ENCODE measurements at places on chromosomes 13 and 19. TPM values are rescaled to one million over a fixed set of nuclear protein-coding genes. Genes with fewer than 3 reads are reported as not detected.

DNA sequence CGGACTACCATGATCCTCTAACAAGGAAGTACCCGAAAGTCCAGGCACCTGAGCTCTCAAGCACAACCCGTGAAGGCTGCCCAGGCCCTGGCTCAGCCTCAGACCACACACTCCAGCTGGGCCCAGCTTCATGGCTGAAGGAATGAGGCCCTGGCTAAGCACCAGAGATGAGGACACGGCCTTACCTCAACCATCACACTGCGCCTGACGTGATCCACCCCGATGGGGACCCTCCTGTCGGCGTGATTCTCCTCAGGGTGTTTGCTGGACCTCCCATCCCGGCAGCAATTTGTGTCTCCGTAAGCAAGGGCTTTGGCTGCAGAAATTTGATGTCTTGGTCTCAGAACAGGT lies 56.5 kb downstream of the F2RL3 start:
- no peak for DNase-seq
- no peak overlapping the region for H3K4me3 ChIP-seq
- no peaks in the 10 kb centered on the region for H3K4me1 ChIP-seq
- H3K36me3 ChIP-seq: no peaks in the 10 kb centered on the region

- H3K36me3 ChIP-seq: peaks cover 5% of the 10 kb centered on the region
- no peak for DNase-seq
- no peaks in the 10 kb centered on the region for H3K27me3 ChIP-seq
- H3K4me1 ChIP-seq: peaks cover 3% of the 10 kb centered on the region
Measured at GRCh38 chr13:44458313-44458975, 84.8 kb downstream of the SERP2 start.

ATP1A3 gene
- total RNA-seq: 0.19 TPM

ZNF256 gene
- 1.7 TPM for total RNA-seq

DNA sequence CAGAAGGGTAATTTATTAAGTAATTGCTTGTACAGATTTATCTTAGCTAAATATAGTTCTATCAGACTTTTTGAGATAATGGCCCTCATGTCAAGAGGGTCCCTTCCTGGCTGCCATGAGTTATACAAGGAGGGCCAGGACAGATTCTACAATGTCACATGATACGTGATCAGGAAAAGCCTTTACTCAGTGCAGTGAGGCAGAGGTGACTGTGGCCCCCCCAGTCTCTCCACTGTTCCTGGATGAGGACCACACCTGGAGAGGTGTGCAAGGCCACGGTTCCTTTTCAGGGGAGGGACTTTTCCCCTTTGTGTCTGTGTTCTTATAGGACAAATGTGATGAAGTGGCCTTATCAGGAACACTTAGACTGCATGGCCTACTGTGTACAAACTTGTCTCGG lies 54.3 kb upstream of the LRCH1 start:
- no peak overlapping the region for H3K4me3 ChIP-seq
- no peaks in the 10 kb centered on the region for H3K36me3 ChIP-seq
- no peaks in the 10 kb centered on the region for H3K27me3 ChIP-seq
- no peak overlapping the region for H3K27ac ChIP-seq
- no peaks in the 10 kb centered on the region for H3K4me1 ChIP-seq

DNA sequence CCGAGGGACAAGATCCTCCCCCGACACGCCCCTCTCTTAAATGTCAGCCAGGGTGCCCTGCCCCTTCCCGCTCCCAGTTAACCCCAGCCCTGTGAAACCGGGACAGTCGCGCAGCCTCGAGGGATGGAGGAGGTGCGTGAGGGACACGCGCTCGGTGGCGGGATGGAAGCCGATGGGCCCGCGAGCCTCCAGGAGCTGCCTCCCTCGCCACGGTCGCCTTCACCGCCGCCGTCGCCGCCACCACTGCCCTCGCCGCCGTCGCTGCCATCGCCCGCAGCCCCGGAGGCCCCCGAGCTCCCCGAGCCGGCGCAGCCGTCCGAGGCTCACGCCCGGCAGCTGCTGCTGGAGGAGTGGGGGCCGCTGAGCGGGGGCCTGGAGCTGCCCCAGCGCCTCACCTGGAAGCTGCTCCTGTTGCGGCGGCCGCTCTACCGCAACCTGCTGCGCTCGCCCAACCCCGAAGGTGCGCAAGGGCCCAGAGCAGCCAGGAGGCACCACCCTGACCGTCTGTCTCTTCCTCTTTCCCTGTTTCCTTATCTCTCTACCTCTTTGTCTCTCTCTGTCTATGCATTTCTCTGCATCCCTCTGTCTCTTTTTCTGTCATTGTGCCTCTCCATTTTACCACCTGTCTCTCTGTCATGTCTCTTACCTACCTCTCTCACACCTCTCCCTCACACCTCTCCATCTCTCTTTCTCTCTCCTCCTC lies at the start of gene NCCRP1:
TSS of gene NCCRP1 (plus strand) at position 105 of the 703 bp plus-strand sequence. CDS start at position 124, 19 bp downstream.
- no peaks in the 10 kb centered on the region for H3K36me3 ChIP-seq
- peak within 1 kb of the TSS; percentile 80 for H3K27ac ChIP-seq
- peak within 1 kb of the TSS; percentile 40 for H3K4me3 ChIP-seq
- peaks cover 78% of the 10 kb centered on the region for H3K27me3 ChIP-seq

GRCh38 chr13:110269509-110270185 lies 37.3 kb downstream of the COL4A1 start:
- H3K36me3 ChIP-seq: no peaks in the 10 kb centered on the region
- H3K4me3 ChIP-seq: no peak overlapping the region
- no peak overlapping the region for H3K27ac ChIP-seq
- no peaks in the 10 kb centered on the region for H3K27me3 ChIP-seq
- peaks cover 4% of the 10 kb centered on the region for H3K4me1 ChIP-seq

ZNF227 gene
- 8.2 TPM for total RNA-seq

- no peak for DNase-seq
- H3K27ac ChIP-seq: no peak overlapping the region
- H3K36me3 ChIP-seq: no peaks in the 10 kb centered on the region
- no peak overlapping the region for H3K4me3 ChIP-seq
- H3K27me3 ChIP-seq: no peaks in the 10 kb centered on the region
Measured at GRCh38 chr13:47598340-47598911, 402.6 kb downstream of the SUCLA2 start.

DNA sequence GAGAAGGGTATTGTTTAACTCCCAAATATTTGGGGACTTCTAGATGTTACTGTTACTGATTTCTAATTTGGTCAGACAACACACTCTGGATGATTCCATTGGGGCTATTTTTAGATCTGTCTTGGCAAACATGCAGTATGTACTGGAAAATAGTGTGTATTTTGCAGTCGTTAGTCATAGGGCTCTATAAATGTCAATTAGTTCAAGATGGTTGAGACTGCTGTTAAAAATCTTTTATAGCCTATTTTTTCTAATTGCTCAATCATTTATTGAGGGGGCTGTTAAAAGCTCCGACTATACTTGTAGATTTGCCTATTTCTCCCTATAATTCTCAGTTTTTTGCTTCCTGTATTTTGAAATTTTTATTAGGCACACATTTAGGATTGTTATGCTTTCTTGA lies 31.4 kb downstream of the PPP5C start:
- H3K4me1 ChIP-seq: peaks cover 12% of the 10 kb centered on the region
- H3K36me3 ChIP-seq: peaks cover 18% of the 10 kb centered on the region
- no peak overlapping the region for H3K27ac ChIP-seq
- no peak for DNase-seq
- H3K27me3 ChIP-seq: no peaks in the 10 kb centered on the region
- no peak overlapping the region for H3K4me3 ChIP-seq

DNA sequence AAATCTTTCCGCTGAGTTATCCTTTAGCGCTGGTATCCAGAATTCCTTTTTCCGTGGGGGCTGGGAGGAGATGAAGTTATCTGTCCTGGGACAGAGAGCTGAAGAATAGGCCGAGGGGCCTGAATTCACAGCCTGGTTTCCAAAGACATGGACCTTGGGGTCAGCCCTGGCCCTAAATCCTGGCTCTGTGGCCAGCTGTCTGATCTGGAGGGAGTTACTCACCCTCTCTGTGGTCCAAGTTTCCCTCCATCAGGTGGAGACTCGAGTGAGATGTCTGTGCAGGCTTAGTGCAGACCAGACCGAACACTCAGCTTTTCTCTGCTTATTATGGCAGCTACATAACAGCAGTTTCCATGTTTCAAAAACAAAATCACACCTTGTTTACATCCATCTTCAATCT lies 59.6 kb downstream of the CDADC1 start:
- H3K4me1 ChIP-seq: peaks cover 31% of the 10 kb centered on the region
- no peak for DNase-seq
- no peak overlapping the region for H3K4me3 ChIP-seq
- no peaks in the 10 kb centered on the region for H3K27me3 ChIP-seq

- peaks cover 5% of the 10 kb centered on the region for H3K4me1 ChIP-seq
- H3K27me3 ChIP-seq: no peaks in the 10 kb centered on the region
Measured at GRCh38 chr13:110261166-110262081, 45.5 kb downstream of the COL4A1 start.

GRCh38 chr19:38470788-38471480 lies 37.4 kb downstream of the RYR1 start:
- DNase-seq: no peak
- no peaks in the 10 kb centered on the region for H3K27me3 ChIP-seq
- no peak overlapping the region for H3K4me3 ChIP-seq
- no peaks in the 10 kb centered on the region for H3K36me3 ChIP-seq
- no peak overlapping the region for H3K27ac ChIP-seq

GRCh38 chr19:5038631-5039271 lies 69.8 kb downstream of the KDM4B start:
- no peak overlapping the region for H3K27ac ChIP-seq
- no peaks in the 10 kb centered on the region for H3K27me3 ChIP-seq
- H3K36me3 ChIP-seq: peaks cover 16% of the 10 kb centered on the region
- peaks cover 23% of the 10 kb centered on the region for H3K4me1 ChIP-seq
- no peak overlapping the region for H3K4me3 ChIP-seq

GRCh38 chr13:41178040-41178439 lies 16.3 kb downstream of the KBTBD7 start:
- H3K27ac ChIP-seq: no peak overlapping the region
- H3K4me3 ChIP-seq: no peak overlapping the region
- no peaks in the 10 kb centered on the region for H3K4me1 ChIP-seq

ZNF439 gene
- total RNA-seq: 1.6 TPM

GRCh38 chr19:1523412-1524286 lies at the start of gene PLK5:
TSS of gene PLK5 (plus strand) at chr19:1524077. CDS start at chr19:1526997, 2,920 bp downstream.
- H3K4me1 ChIP-seq: no peaks in the 10 kb centered on the region
- H3K4me3 ChIP-seq: peak within 1 kb of the TSS; percentile 9
- DNase-seq: no peak
- H3K36me3 ChIP-seq: no peaks in the 10 kb centered on the region
- peaks cover 79% of the 10 kb centered on the region for H3K27me3 ChIP-seq
